Left lung (tissue), 14 donors: ENCODE measurements at places on chromosomes 2 and 18. TPM values are rescaled to one million over a fixed set of nuclear protein-coding genes. Genes with fewer than 3 reads are reported as not detected.

Gene CPLX4
- not detected for total RNA-seq

Gene BMP10
- not detected for total RNA-seq

- H3K27ac ChIP-seq: no peak overlapping the region
- no peak overlapping the region for H3K4me3 ChIP-seq
- H3K36me3 ChIP-seq: no peaks in the 10 kb centered on the region
- DNase-seq: peak; percentile 16
- peaks cover 3% of the 10 kb centered on the region for H3K4me1 ChIP-seq
Measured at GRCh38 chr2:168796583-168797285, 5.7 kb upstream of the NOSTRIN start.

- no peaks in the 10 kb centered on the region for H3K4me1 ChIP-seq
- no peak overlapping the region for H3K27ac ChIP-seq
- DNase-seq: no peak
- no peaks in the 10 kb centered on the region for H3K27me3 ChIP-seq
- peaks cover 97% of the 10 kb centered on the region for H3K36me3 ChIP-seq
Measured at GRCh38 chr2:37104178-37104577, 19.9 kb downstream of the GPATCH11 start.

DNA sequence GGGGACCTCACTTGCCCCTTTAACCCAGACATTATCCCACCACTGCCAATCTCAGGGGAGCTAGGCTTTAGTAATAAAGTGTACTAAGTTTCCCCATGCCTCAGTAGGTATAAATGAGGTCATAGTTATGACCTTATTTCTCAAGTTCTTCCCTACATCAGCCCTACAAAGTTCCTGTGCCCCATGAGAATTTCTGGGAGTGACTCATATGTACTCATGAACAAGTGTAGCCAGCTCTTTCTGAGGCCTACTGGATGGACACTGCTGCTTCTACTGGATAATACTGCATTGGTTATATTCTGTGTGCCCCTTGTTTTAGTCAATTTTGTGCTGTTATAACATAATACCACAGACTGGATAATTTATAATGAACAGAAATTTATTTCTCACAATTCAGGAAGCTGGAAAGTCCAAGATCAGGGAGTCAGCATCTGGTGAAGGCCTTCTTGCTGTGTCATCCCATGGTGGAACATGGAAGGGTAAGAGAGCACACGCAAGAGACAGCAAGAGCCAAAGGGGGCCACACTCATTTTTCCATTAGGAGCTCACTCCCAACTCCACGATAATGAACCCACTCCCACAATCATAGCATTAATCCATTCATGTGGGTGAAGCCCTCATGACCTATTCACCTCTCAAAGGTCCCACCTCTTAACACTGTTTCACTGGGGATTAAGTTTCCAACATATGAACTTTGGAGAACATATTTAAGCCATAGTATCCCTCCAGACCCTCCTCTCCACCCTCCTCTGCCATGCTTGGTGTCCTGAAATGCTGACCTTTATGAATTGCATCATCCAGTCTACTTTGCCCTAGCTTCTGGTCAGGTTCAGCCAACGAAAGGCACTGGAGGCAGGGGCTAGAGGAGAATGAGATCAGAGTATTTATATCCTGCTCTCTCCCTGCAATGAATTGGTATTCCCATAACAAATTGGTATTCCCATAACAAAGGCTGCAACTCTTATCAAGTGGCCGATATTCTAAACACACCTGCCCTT is 25.4 kb upstream of the ST3GAL5 start:
- no peak for DNase-seq
- no peaks in the 10 kb centered on the region for H3K36me3 ChIP-seq
- H3K4me1 ChIP-seq: no peaks in the 10 kb centered on the region
- no peak overlapping the region for H3K27ac ChIP-seq
- H3K4me3 ChIP-seq: no peak overlapping the region

- H3K4me1 ChIP-seq: no peaks in the 10 kb centered on the region
- H3K36me3 ChIP-seq: no peaks in the 10 kb centered on the region
- DNase-seq: no peak
- H3K27ac ChIP-seq: no peak overlapping the region
Measured at GRCh38 chr18:9062418-9062751, 40.1 kb upstream of the NDUFV2 start.

DNA sequence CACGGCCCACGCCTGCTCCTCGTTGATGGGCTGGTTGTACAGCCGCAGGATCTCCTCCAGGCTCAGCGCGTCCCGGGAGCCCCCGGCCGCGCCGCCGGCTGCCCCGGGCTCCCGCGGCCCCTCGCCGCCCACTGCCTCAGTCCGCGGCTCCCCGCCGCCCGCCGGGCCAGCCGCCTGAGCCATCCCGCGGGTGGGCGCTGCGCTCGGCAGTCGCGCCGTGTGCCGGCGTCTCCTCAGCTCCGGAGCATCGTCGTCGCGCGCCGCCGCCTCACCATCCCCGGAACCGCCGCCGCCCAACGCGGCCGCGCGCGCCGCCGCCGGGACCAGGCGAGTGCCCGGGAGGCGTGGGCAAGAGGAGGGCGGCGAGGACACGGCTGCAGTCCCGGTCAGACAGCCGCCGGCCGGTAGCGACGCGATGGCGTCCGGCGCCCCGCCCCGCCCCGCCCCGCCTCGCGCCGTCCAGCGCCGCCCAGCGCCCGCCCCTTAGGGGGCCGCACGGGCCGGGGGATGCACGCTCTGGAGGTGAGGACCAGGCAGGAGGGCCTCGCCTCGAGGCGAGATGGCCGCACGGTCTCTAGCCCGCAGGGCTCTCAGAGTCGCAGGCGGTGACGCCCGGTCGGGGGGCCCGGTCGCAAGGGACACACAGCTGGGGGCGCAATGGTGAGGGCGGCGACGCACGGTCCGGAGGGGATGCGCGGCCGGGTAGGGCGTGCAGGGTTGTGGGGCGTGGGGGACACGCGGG is at the start of gene SPIRE1:
Gene SPIRE1 (minus strand): TSS at position 424 of the 742 bp plus-strand sequence. CDS start 241 bp downstream, at position 183.
- peaks cover 43% of the 10 kb centered on the region for H3K4me1 ChIP-seq
- H3K36me3 ChIP-seq: no peaks in the 10 kb centered on the region
- peak; percentile 81 for DNase-seq
